ENCODE measurements at places on chromosomes 2 and 18.

DNA sequence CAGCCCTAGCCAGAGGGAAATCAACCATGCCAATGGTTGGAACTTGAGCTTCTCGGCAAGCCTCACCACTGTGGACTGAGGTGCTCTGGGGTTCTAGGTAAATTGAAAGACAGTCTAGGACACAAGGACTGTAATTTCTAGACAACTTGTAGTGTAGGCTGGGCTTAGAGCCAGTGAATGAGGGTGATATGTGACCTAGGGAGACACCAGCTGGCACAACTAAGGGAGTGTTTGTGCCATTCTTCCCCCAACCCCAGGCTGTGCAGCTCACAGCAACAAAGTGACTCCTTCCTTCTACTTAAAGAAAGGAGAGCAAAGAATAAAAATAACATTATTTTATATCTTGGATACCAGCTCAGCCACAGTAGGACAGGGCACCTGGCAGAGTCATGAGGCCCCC, 1690.7 kb upstream of the TMEFF2 start:
- no peak for DNase-seq

DNA sequence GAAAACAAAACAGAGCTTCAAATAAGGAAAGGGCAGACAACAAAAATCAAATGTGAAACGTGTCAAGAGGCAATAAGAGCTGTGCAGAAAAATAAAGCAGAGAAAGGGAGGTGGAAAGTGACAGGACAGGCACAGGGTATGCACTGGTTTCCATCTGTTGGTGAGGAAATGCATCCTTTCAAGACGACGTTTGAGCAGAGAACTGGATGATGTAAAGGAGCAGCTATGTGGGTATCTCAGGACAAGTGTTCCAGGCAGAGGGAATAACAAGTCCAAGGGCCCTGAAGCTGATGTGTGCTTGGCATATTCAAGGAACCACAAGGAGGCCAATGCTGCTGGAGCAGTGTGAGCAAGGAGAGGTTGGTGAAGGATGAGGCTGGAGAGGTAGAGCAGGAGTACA, 168.9 kb upstream of the SERPINE2 start:
- no peak for DNase-seq

DNA sequence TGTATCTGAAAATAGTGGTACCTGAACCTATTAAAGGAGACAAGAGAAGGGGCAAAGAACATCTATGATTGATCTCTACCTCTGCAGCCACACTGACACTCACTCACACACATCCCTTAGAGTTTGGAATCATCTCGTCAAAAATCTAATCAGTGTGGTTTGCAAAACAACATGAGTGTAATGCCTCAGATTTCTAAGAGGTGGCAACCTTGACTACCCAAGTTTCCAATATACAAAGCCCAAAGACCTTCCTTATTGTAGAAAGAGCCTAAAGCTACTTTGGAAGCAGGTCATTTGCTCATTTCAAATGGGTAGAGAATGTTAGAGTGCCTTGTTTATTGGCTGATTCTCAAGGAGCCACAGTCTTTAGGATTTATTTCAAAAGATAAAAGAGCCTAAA, 444.9 kb downstream of the ARHGAP15 start:
- DNase-seq: no peak

- no peak for DNase-seq
Observed at GRCh38 chr2:30385327-30385726, 61.7 kb upstream of the LCLAT1 start.

GRCh38 chr2:80573950-80574349, 269.4 kb upstream of the LRRTM1 start:
- DNase-seq: no peak

DNA sequence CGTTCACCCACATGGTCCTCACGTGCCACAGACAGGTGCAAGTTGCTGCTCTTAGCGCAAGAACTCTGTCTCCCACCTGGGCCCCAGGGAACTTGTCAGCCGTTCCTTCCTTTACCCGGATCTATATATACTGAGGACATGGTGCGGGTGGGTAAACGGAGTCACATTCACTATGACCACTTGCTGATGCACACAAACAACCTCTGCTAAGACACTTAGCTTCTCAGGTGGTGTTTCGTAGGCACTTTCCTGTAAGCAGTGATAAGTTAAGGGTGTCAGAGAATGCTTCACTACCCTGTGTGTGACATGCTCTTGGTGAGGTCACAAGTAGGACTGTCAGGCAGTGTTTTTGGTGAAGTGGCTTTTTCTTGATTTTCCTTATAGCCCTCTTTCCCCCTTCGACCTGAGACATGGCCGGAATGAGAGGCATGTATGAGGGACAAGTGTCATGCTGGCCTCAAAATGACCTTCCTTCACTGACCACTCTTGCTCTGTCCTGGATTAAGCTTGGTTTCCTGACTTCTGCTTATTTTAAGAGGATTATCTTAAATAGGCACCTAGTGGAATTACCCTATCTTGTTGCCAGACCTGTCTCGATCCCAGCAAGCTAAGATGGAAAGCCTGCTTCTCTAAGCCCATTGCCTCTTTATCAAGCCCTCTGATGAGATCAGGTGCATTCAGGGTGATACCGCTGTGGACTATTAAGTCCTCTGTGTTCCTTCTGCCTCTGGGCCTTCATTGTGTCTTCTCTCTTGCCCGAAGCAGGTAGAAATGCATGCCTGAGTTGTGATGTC, 97.1 kb upstream of the CELF4 start:
- DNase-seq: no peak

GRCh38 chr2:79129260-79129659, 9.0 kb downstream of the REG1A start:
- DNase-seq: no peak

DNA sequence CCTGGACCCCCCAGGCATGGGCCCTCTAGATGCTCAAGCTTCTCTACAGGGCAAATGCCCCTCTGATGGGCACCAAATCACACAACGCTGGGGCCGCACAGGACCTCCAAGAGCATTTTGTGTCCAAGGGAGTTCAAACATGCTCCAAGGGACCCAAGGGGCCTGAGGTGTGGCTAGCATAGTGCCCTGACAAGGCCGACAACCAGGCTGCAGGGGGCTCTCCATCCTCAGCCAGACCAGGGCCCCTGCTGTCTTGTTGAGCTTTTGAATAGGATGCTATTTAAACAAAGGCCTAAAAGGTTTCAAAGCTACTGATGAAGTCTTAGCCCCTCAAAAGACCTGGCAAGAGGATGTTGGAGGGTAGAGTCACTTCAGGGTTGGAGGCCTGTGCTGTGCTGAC, 33.1 kb downstream of the EN1 start:
- no peak for DNase-seq

GRCh38 chr2:71546777-71547281, 93.5 kb downstream of the DYSF start:
- DNase-seq: no peak

GRCh38 chr2:123493687-123494086, 531.4 kb upstream of the CNTNAP5 start:
- DNase-seq: no peak

DNA sequence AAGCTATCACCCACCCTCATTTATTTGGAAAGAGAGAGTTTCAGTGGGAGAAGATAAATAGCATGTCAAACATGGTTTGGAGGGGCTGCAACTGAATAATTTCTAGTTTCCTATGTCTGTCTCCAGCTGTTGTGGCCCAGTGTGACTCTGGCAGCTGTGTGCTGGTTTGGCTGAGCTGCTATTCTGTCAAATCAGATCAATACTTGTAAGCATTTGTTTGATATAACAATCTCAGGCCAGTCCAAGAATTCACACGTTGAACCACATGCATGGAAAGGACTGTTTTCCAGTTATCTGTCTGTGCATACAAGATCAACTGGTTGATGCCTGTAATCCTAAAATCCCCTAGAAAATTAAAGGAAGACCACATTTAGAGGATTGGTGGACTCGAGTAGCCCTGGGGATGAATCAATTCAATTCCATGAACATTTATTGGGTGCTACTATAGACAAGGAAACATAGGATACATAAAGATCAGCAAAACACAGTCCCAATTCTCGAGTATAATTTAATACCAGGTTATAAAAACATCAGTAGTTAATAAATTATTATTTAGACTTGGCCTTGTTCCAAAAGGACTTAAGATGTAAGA, 209.0 kb upstream of the PARD3B start:
- DNase-seq: no peak

DNA sequence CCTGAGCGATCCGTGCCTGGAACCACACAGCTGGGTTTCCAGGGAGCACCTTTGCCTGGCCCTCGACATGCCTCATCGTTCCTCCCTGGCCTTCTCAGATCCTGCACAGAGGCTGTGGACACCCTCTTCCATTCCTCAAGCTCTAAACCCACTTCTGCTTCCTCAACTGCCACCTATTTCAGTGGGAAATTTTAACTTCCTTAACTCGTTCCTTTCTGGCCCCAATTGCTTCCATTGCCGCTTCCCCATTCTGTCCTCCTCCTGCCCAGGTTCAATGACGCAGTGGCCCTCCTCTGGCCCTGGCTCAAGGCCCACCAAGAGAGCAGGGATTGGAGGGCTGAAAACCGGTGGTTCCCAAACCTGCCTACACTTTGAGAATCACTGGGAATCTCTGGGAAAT, 4.8 kb upstream of the B3GNT7 start:
- no peak for DNase-seq

DNA sequence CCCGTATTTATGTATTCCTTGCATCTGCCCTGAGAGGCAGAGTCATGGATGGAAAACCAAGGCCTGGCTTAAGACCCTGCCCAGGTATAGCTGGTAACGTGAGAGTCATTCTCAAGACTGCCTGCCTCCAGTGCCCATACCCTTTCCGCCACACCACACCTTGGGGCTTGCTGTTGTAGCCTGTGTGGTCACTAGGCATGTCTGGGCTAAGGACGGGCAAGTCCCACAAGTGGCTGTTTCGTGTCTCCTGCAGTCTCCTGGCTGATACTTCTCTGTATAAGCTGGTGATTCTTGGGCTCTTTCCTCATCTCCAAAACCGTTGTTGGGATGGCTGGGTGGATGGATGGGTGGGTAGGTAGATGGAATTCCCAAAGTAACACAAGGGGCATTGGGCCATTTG, 269.8 kb downstream of the KLHL29 start:
- no peak for DNase-seq

DNA sequence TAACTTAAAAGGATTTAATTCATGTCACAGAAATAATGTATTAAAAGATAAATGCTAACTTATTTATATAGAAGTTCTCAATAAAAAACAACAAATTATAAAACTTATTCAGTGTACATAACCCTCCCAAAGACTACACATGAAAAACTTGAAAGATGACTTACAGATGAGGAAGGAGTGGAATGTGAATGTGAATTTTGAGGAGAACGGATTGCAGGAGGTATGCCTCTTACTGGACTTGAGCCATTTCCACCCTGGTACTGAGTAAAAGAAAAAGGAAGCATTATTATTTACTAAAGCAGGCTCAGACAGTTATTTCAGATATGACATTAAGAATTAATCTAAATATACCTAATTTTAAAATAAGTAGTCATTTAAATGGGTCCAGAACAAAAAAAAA, 104.4 kb downstream of the TLK1 start:
- no peak for DNase-seq

GRCh38 chr2:9206991-9207640, 504 bp downstream of the ASAP2 start:
- DNase-seq: no peak

Measured in urothelium cell line (cell line).